ENCODE measurements at places on chromosomes 12 and 14.
A peak's percentile ranks its signal among the peaks of the same experiment; 100 is the strongest.

- no peak for DNase-seq
Observed at GRCh38 chr14:74517731-74518130, 24.2 kb downstream of the ISCA2 start.

- no peak for DNase-seq
Observed at GRCh38 chr14:81523616-81524015, 10.0 kb downstream of the SEL1L start.

GRCh38 chr14:61281186-61281947 lies at the start of gene TMEM30B:
TMEM30B (minus strand) TSS chr14:61281338; CDS start chr14:61281147, 191 bp downstream.
- DNase-seq: peak; percentile 82

DNA sequence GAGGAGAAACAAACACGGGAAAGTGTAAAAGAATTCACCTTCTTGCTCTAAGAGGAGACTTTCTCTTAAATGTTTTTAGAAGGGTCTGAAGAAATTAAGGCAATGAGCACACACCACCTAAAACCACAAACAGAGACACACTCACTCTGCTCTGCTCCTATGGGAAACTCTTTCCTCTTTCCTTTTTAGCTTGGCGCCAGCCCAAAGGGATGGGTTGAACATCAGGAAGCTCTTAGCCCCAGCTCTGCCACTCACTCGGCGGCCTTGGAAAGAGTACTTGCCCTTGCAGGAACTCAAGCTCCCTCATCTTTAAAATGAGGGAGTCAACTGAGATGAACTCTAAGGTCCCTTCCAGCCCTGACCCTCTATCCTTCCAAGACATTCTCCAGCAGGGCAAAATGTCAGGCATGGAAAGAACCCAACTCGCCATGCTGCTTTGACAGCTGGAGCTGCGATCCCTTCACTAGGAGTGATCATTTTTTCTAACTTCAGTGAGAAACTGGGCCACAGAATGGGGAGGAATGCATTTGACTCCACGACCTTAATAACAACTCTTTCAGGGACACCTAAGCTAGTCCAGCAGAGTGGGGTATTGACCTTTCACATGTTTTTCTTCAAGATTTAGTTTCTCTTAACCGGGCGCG lies 980 bp upstream of the RNASE8 start:
- no peak for DNase-seq

GRCh38 chr12:44157359-44157758 lies 321.5 kb downstream of the TMEM117 start:
- DNase-seq: no peak
